Activated naive CD4-positive, alpha-beta T cell treated with anti-CD3 and anti-CD28 coated beads, Interleukin-2, amount 50 U/mL, for 72 hours (primary cell): ENCODE measurements at places on chromosomes 2 and 18.

DNA sequence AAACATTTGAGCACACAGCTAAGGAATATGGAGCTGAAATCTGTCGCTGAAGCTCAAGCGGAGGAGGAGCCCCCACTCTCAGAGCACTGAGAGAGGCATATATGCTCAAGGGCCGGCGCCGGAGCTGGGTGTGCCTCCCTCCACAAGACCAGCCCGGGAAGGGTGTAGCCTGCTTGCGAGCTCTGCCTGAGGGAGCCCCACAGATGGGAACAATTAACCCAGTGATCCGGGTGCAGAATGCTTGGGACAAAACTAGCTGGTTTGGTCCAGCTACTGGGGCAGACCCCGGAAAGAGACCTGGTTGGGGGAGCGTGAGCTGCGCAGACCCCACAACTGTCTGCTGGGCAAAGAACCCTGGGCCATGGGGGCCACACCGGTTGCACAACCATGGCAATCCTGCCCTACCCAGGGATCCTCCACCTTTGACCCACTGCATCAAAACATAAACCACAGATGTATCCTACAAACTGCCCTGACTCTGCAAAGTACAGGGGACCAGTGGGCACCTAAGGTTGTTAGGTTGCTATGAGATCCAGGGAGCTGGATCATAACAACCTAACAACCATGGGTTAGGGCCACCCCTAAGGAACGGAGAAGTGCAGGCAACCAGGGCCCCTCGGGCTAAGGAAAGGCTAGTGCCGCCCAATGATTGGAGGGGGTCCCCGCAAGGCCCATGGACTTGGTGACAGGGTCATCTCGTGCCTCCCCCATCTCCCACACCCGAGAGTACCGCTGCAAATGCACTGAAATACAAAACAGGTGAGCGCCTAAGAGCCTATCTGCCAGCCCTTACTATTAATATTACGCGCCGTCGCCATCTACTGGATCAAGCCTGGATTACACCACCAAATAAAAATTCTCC, 53.4 kb upstream of the SCN1A start:
- DNase-seq: peak; percentile 45

- no peak for DNase-seq
These were observed 176.3 kb downstream of the INHBB start for GRCh38 chr2:120522151-120522751.

DNA sequence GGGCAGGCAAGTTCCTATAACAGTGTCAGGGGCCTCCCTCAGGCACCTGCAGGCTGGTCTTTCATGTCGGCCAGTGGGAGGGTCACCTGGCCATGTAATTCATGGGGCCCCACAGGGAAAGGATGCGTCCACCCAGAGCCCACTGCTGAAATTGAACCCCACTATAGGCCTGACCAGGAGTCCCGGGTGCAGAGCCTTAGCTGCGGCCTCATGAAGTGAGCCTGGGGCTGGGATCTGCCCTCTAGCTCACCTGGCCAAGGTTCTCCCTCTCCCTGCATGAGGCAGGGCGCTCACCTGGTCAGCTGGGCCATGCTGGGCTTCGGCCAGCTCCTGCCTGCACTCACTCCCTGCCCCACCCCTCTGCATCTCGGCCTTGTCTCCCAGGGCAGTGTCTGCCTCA, 41.1 kb downstream of the C1QL2 start:
- DNase-seq: no peak

DNA sequence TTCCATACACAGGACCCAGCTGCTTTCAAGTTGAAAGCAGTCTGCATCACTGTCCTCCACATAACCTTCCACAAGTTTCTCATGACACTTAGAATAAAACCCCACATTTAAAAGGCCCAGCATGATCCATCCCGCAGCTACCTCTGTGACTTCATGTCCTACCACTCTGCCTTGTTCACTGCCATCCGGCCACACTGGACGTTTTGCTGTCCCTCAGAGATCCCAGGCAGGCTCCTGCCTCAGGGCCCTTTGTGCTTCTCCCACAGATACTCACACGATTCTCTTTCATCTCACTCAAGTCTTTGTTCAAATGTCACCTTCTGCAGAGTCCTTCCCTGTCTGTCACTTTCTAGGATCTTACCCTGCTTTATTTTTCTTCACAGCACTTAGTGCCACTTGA, 232.9 kb upstream of the BOD1L2 start:
- DNase-seq: no peak
